ENCODE measurements at places on chromosomes 6 and 20.
A peak's percentile ranks its signal among the peaks of the same experiment; 100 is the strongest.

DNA sequence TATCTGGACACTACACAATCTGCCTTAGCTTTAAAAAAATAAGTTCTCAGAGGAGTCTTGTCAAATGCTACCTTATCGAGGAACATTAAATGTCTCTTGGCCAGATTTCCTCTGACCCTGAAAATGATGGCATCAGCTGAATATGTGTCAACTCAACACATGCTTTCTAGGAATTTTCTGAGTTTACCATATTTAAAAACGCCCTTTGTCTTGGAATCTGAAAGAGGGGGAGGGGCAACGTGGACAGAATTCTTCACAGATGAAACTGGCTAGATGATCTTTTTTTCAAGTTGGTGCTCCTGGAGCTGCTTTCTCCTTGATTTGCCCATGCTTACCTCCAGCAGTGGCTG lies 5.1 kb downstream of the SOX4 start:
- DNase-seq, result no peak

- no peak for DNase-seq
Observed at GRCh38 chr20:48457193-48458002, 370.4 kb downstream of the PREX1 start.

DNA sequence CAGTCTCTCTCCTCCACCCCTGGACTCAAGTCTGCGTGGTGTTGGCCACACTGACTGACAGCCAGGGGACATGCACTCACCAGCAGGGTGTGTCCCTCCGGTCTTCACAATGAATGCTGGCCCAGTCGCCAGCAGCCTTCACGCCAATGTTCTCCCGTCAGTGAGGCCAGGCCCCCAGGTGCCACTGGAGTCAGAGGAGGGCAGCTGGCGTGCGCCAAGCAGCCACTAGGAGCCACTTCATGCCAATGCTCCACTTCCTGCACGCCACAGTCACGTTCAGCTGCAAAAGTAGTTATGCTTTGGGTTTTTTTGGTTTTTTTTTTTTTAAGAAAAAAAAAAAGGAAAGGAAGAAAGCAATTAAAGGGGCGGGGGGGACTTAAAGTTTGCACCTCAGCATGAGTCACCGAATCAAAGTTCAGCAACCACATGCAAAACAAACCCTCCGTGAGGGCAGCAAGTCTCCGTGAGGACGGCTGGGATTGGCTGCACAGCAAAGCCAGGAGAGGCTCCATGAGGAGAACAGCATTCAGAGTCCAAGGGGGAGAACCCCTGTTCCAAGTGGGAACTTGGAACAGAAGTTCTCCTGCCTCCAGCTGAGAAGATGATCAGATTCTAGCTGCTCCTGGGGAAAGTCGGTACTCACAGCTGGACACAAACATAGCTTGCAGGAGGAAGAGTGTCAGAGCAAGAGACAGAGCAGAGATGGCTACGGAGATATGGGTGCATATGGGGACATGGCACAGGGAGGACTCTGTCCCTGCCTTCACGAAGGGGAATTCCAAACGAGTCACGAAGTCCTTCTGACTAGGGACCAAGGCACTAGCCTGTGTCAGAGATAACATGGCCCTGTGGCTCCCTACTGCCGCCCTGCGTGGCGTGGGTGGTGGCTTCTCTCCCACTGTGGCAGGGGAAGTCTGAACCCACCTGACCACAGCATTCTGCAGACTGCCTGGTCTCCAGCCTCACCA lies at the start of gene ZC3H12D:
Gene ZC3H12D (minus strand): TSS at position 282 of the 968 bp plus-strand sequence. CDS start 10,471 bp downstream, outside the sequence.
- peak; percentile 80 for DNase-seq

GRCh38 chr6:165401092-165401491 lies 91.7 kb upstream of the C6orf118 start:
- no peak for DNase-seq

- DNase-seq, result no peak
Observed at GRCh38 chr6:2118136-2118535, 127.3 kb downstream of the GMDS start.

- DNase-seq, result no peak
Observed at GRCh38 chr20:57180954-57181353, 85.5 kb downstream of the BMP7 start.

DNA sequence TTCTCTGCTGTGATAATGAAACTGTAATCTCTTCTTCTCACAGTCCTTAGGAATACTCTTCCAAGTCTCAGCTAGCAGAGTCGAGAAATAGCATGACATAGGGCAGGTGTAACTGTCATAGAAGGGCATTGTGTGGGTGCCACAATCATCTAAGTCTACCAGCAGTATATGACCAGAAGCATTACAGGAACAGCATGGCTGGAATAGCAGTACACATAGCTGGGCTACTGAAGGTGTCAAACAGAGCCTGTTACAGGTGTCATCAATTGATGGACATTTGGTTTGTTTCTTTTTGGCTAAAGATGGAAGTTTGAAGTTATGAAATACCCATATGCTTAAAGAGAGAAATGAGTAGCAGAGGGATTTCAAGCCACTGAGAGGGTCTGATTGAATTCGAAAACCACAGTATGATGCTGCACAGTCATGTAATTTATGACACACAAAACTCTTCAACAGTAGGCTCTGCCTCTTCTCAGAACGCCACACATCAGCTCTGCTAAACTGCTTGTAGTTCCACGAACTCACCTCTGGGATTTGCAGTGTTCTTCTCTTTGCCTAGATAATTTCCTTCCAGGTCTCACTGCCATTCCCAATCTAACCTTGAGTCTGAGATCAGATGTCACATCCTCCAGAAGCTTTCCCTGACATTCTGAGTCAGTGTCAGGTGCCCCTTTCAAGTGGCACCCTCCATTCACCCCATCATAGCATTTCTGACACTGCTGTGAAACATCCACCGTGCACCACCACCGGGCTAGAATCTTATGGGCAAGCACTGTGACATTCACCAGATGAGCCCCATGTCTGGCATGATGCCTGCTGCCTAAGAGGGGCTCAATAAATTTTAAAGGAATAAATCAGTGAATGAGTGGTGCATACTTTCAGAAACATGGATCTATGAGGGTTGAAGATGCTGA lies 151.0 kb downstream of the ADAT2 start:
- no peak for DNase-seq

DNA sequence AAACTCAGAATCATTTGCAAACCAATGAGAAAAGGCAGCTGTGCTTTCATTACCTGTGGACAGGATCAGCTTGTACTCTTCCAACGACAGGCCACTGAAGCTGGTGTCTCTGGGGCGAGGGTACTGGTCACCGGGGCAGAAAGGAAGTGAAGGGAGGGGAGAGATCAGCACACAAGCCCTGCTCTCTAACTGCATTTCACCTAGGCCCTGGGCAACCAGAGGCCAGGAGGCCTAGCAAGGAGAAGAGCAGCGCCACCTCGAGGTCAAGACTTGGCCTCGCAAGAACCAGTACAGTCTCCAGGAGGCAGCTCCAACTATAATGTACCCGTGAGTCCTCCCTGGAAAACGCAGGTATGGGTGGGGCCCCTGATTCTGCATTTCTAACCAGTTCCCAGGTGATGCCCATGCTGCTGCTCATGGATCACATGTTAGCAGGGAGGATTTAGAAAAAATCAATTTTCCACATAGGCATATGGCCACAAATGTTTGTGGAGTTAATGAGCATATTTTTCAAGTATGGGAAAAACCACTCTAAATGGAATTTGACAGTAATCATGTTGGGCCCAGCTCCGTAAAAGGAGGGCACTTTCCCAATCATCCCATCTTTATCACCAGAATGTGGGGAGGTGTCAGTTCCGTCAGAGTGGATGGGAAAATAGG lies 11.0 kb downstream of the UQCC2 start:
- peak; percentile 75 for DNase-seq

GRCh38 chr6:16130932-16131387 lies 2.1 kb downstream of the MYLIP start:
- DNase-seq, result peak; percentile 20
